Urinary bladder (tissue), 4 donors: ENCODE measurements at places on chromosomes 3 and 15. TPM values are rescaled to one million over a fixed set of nuclear protein-coding genes. Genes with fewer than 3 reads are reported as not detected.

- DNase-seq: peak; percentile 13
Measured at GRCh38 chr3:89787979-89788378, 680.6 kb downstream of the EPHA3 start.

- no peak for DNase-seq
Measured at GRCh38 chr3:44427683-44428082, 49.8 kb downstream of the ZNF445 start.

FANCD2 gene
- 12.1 TPM for total RNA-seq

CCDC39 gene
- not detected for total RNA-seq

DNA sequence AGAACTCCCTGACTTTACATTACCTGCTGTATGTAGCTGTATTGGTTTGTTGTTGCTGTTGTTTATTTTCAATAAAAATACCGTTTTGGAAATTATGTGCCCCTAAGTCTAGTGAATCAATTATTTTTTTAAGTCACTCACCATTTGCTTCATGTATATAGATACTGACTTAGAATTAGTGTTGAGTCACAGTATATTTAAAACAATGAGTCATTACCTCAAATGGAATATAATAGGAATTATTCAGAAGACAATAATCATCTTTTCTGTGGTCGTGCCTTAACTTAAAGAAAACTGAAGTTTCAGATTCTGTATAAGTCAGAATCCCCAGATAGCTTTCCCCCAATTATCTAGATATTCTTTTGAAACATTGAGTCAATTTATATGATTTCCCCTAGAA is 21.0 kb upstream of the ALDH1A2 start:
- no peak for DNase-seq

GRCh38 chr15:92392462-92392861 is 1.2 kb upstream of the ST8SIA2 start:
- no peak for DNase-seq

PARP15 gene
- 1.3 TPM for total RNA-seq

GRCh38 chr3:31249545-31249944 is 283.2 kb upstream of the STT3B start:
- DNase-seq: no peak

- no peak for DNase-seq
Measured at GRCh38 chr3:43867436-43868072, 176.8 kb downstream of the ABHD5 start.

- DNase-seq: no peak
Measured at GRCh38 chr15:44092221-44092620, 102.8 kb downstream of the FRMD5 start.

DNA sequence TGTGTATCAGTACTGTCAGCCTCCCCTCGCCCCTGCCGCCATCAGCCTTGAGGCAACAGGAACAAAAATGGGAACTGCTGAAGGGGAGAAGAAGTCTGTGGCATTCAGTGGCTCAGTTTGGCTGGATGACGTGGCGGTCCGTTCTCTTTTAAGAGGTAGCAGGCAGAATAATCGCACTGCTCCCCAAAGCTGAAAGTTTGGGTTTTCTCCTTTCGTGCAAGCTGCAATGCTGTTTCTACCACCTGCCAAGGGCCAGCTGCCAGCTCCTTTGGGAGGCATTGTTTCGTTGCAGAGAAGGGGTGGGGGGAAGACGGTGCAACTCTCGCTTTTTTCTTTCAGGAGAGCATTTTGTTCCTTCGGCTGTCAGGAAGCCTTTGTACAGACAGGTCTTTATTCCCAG is 369.6 kb upstream of the RORA start:
- no peak for DNase-seq
